ENCODE measurements at places on chromosomes 16 and 17. TPM values are rescaled to one million over a fixed set of nuclear protein-coding genes. Genes with fewer than 3 reads are reported as not detected.
A peak's percentile ranks its signal among the peaks of the same experiment; 100 is the strongest.

GRCh38 chr16:80656711-80657150 lies 115.9 kb downstream of the DYNLRB2 start:
- peak overlapping the region; percentile 88 for H3K27ac ChIP-seq
- H3K27me3 ChIP-seq = peaks cover 2% of the 10 kb centered on the region
- H3K4me3 ChIP-seq = peak overlapping the region; percentile 73
- H3K36me3 ChIP-seq = peaks cover 21% of the 10 kb centered on the region

DNA sequence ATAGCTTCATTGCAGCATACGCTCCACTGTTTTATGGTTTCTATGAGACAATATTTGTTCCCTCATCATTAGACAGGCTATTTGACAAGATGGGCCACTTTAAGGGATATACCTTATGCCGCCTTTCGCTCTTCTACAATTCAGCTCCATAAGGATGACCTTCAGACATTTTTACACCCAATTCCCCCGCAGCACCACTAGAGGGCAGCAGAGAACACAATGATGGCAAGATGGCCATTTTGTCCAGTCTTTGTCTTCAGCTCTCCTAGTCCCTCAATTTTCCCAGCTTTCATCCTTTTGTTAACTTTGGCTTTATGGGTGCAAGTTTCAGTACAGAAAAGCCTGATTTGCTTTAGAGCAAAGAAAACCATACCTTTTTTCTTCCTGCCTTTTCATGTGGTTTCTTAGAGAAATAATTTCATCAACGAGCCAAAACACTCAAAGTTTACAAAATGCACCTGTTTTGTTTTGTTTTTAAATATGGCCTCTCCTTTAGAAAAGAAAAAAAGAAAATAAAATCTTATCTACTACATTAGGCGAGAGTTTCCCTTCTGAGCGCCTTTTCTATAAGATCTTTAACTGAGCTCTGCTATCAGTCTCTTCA lies 355.3 kb downstream of the TOX3 start:
- H3K36me3 ChIP-seq = no peaks in the 10 kb centered on the region
- no peak overlapping the region for H3K27ac ChIP-seq
- no peaks in the 10 kb centered on the region for H3K4me1 ChIP-seq
- peak; percentile 64 for DNase-seq
- no peak overlapping the region for H3K4me3 ChIP-seq

- DNase-seq = no peak
- H3K27me3 ChIP-seq = no peaks in the 10 kb centered on the region
- H3K36me3 ChIP-seq = no peaks in the 10 kb centered on the region
- H3K4me1 ChIP-seq = peaks cover 6% of the 10 kb centered on the region
Observed at GRCh38 chr17:3005696-3006095, 57.7 kb downstream of the OR1D5 start.

- no peak overlapping the region for H3K27ac ChIP-seq
- no peaks in the 10 kb centered on the region for H3K4me1 ChIP-seq
- H3K36me3 ChIP-seq = peaks cover 50% of the 10 kb centered on the region
- no peaks in the 10 kb centered on the region for H3K27me3 ChIP-seq
- no peak overlapping the region for H3K4me3 ChIP-seq
Observed at GRCh38 chr16:67632415-67633172, 12.3 kb upstream of the CARMIL2 start.

DNA sequence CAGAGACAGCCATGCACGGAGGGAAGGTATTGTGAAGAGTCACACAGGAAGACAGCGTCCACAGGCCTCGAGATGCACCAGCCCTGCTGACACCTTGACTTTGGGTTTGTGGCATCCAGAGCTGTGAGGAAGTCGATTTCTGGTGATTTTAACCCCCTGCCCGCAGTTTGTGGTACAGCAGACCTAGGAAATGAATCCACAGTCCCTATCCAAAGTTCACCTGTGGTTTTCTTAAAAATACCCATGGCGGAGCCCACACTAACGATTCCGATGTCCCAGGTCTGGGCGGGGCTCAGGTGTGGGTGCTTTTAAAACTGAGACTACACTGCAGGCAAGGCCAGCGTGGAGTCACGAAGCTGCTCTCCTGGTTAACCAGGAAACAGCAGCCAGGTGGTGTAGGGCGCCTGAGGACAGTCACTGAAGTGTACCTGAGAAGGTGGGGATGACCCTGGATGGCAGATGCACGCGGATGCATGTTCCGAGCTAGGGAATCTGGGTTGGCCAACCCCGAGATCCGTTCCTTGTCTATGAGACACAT lies 14.4 kb upstream of the MEAK7 start:
- H3K4me3 ChIP-seq = peak overlapping the region; percentile 59
- peaks cover 91% of the 10 kb centered on the region for H3K4me1 ChIP-seq
- H3K27me3 ChIP-seq = no peaks in the 10 kb centered on the region
- peak overlapping the region; percentile 92 for H3K27ac ChIP-seq
- DNase-seq = peak; percentile 94

GRCh38 chr16:83470416-83470815 lies 337.4 kb upstream of the HSBP1 start:
- H3K4me3 ChIP-seq = no peak overlapping the region
- no peak for DNase-seq
- no peaks in the 10 kb centered on the region for H3K36me3 ChIP-seq
- no peaks in the 10 kb centered on the region for H3K4me1 ChIP-seq

GRCh38 chr16:50836121-50836621 lies 94.3 kb downstream of the CYLD start:
- H3K4me1 ChIP-seq = peaks cover 6% of the 10 kb centered on the region
- DNase-seq = no peak
- no peak overlapping the region for H3K27ac ChIP-seq
- H3K4me3 ChIP-seq = no peak overlapping the region
- H3K36me3 ChIP-seq = no peaks in the 10 kb centered on the region
- H3K27me3 ChIP-seq = peaks cover 21% of the 10 kb centered on the region

DNA sequence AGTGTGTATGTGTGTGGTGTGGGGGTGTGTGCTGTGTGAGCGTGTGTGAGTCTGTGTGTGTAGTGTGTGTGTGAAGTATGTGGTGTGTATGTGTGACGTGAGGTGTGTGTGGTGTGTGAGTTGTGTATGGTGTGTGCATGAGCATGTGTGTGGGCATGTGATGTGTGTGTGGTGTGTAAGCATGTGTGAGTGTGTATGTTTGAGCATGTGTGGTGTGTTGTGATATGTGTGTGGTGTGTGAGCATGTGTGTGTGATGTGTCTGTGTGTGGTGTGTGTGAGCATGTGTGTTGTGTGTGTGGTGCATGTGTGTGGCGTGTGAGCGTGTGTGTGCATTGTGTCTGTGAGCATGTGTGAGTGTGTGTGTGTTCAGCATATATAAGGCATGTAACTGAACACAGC lies 20.9 kb downstream of the MAPT start:
- peaks cover 17% of the 10 kb centered on the region for H3K27me3 ChIP-seq
- H3K36me3 ChIP-seq = no peaks in the 10 kb centered on the region
- DNase-seq = no peak
- no peak overlapping the region for H3K4me3 ChIP-seq
- H3K4me1 ChIP-seq = no peaks in the 10 kb centered on the region

DNA sequence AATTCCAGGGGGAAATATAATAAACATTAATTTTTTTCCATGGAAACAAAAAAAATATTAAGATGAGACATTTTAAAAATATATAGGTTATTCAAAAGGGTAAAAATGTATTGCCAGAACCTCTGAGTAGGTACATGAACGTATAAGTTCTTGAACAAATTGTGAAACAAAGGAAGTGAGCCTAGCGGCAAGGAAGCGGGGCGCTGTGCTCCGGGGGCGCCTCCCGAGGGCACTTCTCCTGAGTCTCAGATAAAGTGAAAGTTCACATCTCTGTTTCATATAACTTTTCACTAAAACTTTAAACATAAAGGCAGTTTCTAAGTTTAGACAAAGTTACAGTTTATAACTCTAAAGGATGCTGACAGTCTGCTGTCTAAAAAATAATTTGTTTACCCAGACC lies 52.3 kb downstream of the TNRC6C start:
- H3K36me3 ChIP-seq = peaks cover 7% of the 10 kb centered on the region
- peak; percentile 41 for DNase-seq
- H3K4me1 ChIP-seq = peaks cover 16% of the 10 kb centered on the region
- peak overlapping the region; percentile 9 for H3K4me3 ChIP-seq

GRCh38 chr16:17512636-17513220 lies 42.0 kb upstream of the XYLT1 start:
- no peak overlapping the region for H3K27ac ChIP-seq
- H3K4me1 ChIP-seq = no peaks in the 10 kb centered on the region
- peaks cover 25% of the 10 kb centered on the region for H3K27me3 ChIP-seq
- H3K4me3 ChIP-seq = no peak overlapping the region
- no peak for DNase-seq

DNA sequence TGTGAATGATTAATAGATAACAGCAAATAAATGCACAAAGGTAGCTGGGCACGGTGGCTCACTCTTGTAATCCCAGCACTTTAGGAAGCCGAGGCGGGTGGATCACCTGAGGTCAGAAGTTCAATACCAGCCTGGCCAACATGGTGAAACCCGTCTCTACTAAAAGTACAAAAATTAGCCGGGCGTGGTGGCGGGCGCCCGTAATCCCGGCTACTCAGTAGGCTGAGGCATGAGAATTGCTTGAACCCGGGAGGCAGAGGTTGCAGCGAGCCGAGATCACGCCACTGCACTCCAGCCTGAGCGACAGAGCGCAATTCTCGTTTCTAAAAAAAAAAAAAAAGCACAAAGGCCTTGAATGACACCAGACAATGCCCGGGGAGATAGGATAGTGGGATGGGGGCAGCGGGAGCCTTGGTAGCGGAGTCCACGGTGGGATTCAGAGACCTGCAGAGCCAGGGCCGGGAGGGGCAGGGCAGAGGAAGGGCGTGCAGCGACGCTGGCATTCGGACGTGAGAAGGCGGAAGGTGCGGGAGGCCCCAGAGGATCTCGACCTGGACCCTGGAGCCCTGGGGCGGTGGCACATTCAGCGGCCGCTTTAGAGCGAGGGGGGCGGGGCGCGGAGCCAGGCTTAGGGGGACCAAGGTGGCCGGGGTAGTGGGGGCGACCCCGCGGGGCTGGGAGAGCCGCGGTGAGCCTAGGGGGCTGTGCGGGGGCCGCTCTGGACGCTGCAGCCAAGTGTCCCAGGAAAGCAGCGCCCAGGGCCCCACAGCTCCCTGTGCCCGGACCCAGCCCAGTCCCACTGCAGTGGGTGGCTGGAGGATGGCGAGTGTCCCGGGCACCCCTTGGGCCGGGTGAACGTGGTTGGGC lies 999 bp upstream of the FLYWCH2 start:
- H3K27ac ChIP-seq = peak overlapping the region; percentile 97
- peak; percentile 51 for DNase-seq
- peaks cover 3% of the 10 kb centered on the region for H3K36me3 ChIP-seq

DNA sequence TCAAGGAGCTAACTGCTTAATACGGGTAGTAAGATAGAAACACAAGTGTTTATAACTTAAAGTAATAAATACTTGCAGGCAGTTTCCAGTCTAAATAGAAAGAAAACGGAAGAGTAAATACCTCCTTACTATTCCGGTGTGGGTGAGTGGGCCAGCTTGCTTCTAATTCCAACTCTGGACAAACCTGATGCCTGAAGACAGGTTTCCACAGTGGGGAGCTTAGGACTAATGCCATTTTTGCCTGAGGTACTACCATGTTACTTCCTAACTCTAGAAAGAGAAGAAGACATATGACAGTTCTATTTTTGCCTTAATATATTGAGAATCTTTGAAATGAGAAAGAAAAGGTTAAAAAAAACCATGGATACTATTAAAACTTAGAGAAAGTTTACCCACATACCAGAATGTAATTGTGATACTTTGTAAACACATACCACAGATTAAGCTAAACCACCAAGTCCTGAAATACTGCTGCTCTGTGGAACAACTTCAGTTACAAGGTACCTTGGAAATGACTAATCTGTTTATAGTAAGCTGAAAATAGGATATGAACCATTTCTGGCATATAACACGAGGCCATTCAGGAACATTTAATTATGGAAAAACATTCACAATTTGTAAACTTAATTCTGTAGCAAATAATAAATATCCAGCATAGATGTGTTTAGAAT lies 70.2 kb downstream of the ZZEF1 start:
- no peak for DNase-seq
- H3K27ac ChIP-seq = no peak overlapping the region
- H3K27me3 ChIP-seq = no peaks in the 10 kb centered on the region
- H3K4me3 ChIP-seq = no peak overlapping the region
- H3K4me1 ChIP-seq = no peaks in the 10 kb centered on the region

DNA sequence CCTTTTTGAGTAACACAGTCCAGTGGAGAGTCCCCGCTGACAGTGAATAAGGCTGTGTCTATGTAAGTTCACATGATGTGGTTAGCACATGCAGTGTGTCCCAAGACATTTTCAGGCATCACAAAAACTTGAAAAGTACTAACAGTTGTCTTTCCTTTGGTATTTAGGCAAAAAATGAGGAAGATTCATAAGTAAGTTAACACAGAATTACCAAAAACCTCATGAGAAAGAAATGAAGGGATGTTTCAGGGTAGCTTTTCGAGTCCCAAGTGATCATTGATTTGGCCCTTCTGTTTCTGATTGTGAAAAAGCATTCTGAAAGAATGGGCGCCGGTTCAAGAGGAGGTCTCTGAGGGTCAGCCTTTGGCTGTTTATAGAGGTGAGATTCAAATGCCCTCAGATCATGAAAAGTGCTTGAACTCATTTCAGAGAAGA lies 529 bp upstream of the ASPA start:
- H3K27me3 ChIP-seq = peaks cover 5% of the 10 kb centered on the region
- no peak overlapping the region for H3K4me3 ChIP-seq
- H3K36me3 ChIP-seq = no peaks in the 10 kb centered on the region
- DNase-seq = no peak
- H3K27ac ChIP-seq = no peak overlapping the region

GRCh38 chr16:53829186-53829747 lies 125.3 kb downstream of the FTO start:
- H3K4me1 ChIP-seq = no peaks in the 10 kb centered on the region
- H3K27ac ChIP-seq = no peak overlapping the region
- H3K4me3 ChIP-seq = no peak overlapping the region
- H3K36me3 ChIP-seq = peaks cover 14% of the 10 kb centered on the region
- DNase-seq = no peak
- H3K27me3 ChIP-seq = no peaks in the 10 kb centered on the region

- H3K36me3 ChIP-seq = no peaks in the 10 kb centered on the region
- H3K4me1 ChIP-seq = peaks cover 1% of the 10 kb centered on the region
- DNase-seq = peak; percentile 50
- no peak overlapping the region for H3K27ac ChIP-seq
Observed at GRCh38 chr16:58814348-58814801, 80.3 kb upstream of the GOT2 start.

- H3K4me3 ChIP-seq = no peak overlapping the region
- no peaks in the 10 kb centered on the region for H3K36me3 ChIP-seq
- DNase-seq = no peak
- H3K4me1 ChIP-seq = no peaks in the 10 kb centered on the region
- no peak overlapping the region for H3K27ac ChIP-seq
- H3K27me3 ChIP-seq = peaks cover 5% of the 10 kb centered on the region
Observed at GRCh38 chr17:62825182-62825581, 17.1 kb upstream of the MARCHF10 start.

HAS3 gene
- total RNA-seq = 0.44 TPM

RAB37 gene
- 19.1 TPM for total RNA-seq

C17orf50 gene
- not detected for total RNA-seq

CRISPLD2 gene
- total RNA-seq = not detected

GPR179 gene
- total RNA-seq = 0.08 TPM

RPL38 gene
- total RNA-seq = 959 TPM

TMEM132E gene
- total RNA-seq = not detected

CCL4L2 gene
- total RNA-seq = 1.2 TPM

SKAP1 gene
- 94.1 TPM for total RNA-seq
